OCI-LY7 (cell line): ENCODE measurements at places on chromosomes 16 and 17.

DNA sequence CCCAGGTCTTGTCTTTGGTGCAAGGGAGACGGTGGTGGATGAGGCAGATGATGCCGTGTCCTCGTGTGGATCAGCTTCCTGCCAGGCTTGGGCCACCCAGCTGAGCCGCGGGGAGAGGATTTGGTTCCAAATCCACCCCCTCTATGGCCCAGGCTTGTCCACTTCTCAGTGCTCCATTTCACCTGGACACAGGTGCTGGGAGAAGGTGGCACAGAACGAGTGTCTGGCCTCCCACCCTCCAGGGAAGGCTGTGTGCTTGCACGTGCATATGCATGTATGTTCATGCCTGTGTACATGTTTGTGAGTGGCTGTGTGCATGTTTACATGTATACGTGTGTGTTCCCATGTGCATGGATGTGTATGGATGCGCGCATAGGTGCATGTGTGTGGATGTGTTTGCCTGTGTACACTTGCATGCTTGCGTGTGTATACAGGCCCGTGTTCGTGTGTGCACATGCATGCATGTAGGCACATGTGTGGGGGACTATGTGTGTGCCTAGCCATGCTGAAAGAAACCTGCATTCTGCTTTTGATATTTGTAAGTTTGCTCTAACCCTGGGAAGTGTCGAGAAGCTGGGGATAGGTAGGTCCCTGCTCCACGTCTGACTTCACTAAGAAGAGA is 196.3 kb downstream of the IRF8 start:
- no peak for DNase-seq

GRCh38 chr17:75241996-75242460 is 19.4 kb downstream of the GGA3 start:
- DNase-seq: no peak

DNA sequence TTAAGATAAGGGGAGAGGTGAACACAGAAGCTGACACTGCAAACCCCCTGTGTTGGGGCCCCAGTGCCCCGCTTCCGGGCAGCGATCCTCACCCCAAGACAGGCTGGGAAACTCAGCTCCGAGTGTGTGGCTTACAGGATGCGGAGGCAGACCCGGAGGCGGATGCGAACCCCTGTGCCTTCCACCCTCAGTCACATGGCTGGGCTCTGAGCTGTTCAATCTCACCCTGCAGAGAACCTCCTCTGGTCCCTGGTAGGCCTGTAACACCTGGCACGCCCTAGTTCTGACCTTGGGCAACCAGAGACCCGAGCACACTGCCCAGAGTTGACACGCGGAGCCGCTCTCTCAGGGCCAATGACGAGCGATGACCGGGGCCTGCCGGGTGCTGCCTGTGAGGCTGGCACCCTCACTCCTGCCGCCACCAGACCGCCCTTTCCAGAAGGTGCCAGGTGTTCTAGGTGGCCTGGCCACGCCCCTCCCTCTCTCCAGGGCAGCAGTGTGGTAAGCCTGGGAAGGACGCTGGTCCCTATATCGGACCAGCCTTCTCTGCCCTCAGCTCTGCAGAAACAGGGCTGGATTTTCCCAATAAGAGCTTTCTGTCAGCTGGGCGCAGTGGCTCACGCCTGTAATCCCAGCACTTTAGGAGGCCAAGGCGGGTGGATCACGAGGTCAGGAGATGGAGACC is 23.3 kb downstream of the MEAK7 start:
- DNase-seq: no peak

DNA sequence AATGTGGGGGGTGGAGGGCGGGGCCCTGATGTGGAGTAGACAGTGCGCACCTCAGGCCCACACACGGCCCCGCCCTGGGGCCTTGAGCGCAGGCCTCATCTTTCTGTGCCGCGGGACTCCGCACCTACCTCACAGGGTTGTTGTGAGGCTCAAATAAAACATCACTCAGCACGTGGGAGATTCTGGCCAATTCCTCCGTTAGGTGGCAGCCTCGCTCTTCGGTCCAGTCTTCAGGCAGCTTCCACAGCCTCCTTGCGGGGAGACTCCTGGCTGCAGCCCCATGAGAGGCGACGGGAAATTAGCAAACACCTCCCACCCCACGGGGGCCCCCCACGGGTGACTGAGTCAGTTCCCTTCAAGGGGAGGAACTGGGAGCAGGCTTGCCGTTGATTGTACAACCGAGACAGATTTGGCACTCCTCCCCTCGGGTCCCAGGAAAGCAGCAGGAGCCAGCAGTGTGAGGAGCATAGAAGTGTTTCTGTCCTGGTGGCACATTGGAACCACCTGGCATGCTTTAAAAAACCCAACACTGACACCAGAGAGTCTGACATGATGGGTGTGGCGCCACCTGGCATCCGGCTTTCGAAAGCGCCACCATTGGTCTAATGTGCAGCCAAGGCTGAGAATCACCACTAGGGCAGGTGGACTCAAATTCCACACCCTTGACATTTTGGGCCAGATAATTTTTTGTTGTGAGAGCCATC is 7.6 kb downstream of the MRM1 start:
- peak; percentile 49 for DNase-seq

GRCh38 chr17:9192010-9192409 is 170.7 kb downstream of the NTN1 start:
- DNase-seq: no peak

GRCh38 chr17:58378733-58379510 is 26.9 kb upstream of the SUPT4H1 start:
- no peak for DNase-seq

- peak; percentile 86 for DNase-seq
Measured at GRCh38 chr16:23863511-23864422, 28.0 kb downstream of the PRKCB start.
